ENCODE measurements at places on chromosomes 2 and 18.

DNA sequence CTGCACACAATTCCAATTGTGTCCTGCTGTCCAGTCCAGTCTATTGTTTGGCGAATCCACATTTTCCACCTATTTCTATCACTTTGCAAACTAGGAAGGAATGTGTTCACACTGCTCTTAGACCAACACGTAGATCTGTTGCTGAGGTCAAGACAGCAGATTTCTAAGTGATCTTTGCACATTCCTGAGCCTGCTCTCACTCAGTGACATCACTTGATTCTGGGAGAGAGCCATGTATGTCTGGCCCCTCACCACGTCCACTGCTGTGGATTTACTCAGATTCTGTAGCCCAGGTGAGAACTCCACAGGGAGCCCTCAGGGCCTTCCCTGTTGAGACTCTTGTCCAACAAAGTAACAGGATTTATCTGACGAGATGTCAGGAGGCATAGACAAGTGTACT lies 317.2 kb downstream of the TSN start:
- no peak for DNase-seq

DNA sequence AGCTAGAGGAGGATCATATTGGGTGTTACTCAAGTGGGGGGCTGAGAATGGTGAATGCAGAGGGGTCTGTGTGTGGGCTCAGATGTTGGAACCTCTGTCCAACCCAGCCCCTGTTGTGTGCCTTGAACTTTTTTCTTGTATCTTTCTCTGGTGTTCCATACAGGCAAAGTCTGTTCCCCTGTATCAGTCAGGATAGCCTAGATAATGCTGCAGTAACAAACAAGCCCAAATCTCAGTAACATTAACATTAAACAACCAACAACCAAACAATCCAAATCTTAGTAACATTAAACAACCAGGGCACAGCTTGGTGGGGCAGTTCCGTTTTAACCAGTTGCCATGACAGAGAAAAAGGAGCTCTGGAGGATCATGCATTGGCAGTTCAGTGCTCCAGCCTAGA lies 103.7 kb downstream of the CTIF start:
- DNase-seq: no peak

- DNase-seq: no peak
Measured at GRCh38 chr2:223674998-223675609, 72.9 kb upstream of the SCG2 start.

DNA sequence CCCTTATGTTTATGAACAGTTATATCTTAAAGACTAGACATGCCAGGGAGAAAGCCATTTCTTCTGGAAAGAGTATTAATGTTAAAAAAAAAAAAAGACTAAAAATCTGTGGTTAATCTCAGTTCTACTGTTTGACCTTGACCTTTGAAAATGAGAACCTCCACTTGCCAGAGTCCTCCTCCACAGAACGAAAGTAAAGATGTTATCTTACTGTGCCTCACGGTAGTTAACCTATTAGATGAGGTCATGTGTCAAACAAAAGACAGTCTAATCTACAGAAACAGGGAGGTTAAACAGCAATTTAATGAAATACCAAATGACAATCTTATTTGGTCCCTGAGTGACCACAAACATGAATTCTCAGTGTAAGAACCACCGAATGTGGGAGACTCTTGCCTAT lies 51.2 kb downstream of the SLC14A2 start:
- peak; percentile 53 for DNase-seq

DNA sequence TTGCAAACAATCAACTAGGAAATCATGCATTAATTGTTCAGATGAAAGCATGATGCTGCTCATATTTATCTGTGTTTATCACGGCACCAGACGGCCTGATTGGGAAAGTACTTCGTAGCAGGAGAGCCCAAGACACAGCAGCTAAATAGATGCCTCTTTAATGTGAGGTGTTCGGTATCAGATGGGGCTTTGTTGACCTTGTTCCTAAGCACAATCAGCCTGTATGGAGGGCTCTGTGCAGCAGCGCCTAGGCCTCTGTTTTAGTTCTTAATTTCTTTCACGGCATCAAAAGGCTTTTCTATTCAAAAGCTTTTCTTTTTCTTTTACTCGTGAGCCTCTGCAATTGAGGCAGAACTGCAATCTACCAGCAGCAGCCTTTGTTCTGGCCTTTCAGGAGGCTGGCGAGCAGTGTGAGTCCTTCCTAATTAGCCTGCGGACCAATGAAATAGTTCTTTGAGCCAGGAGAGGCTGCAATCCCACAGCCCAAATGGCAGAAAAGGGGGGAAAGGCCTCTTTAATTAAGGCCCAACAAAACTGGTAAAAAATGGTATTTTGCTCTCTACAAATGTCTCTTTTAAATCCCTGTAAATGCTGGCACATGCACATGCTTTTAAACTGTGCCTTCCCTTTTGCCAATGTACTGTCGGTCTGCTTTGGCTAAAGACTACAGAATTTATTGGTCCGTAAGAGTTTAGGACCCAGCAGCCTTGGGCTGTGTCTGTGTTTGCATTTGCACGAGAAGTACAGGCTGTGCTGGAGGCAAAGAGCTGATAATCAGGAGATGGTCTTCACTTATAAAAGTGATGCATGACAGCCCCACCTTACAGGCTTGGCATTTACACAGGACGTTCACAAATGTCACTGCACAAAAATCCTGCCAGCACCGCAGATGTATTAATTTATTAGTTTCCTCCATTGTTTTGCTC lies 159.6 kb downstream of the RND3 start:
- DNase-seq: no peak

DNA sequence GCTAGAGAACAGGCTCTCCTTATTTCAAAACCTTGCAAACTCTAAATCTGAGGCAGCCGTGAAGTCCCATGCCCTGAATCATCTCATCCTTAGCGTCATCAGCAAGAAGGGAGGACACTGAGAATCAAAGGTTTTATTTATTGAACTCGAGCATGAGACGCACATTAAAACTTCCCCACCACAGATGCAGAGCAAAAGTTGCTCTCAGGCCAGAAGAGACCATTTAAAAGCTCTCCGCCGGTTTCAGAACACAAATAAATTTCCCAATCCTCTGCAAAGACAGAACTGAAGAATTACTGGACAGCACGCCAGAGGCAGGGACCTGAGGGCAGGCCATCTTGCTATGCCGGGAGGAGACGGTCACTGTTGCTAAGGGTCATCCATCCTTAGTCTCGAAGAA lies 1.3 kb downstream of the AMMECR1L start:
- DNase-seq: no peak

DNA sequence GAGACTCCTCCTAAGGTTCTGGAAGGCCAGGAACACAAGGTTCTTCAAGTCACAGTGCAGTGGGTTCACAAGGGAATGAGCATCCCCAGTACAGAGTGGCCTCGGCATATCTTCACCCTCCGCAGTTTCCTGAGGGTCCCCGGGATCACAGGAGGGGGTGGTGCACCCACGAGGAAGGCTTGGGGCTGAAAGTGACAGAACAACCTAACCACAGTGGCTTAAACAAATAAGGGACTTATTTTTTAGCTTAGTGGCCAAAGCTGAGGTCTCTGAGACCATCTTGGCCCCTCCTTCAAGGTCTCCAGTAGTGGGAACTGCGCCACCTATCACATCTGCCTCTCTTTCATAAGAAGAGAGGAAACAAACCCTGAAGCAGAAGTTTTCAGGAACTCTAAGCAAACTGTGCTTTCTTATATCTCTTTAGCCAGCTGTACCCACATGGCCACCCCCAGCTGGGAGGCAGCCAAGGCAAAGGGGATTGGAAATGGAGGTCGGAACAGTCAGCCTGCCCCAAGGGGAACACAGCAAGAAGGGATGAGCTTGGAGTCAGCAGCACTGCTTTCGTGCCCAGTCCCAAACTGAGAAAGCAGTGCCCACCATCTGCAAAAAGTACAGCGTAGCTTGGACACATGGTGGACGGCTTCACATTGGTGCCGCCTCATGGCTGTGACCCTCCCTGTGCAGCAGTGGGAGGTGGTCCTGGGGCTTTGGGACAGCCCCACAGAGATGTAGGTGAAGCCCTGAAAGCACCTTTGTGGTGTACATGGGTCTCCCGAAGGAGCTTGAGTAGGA lies 260.0 kb upstream of the ID2 start:
- no peak for DNase-seq

- DNase-seq: no peak
Measured at GRCh38 chr2:222504719-222505118, 80.4 kb downstream of the SGPP2 start.

DNA sequence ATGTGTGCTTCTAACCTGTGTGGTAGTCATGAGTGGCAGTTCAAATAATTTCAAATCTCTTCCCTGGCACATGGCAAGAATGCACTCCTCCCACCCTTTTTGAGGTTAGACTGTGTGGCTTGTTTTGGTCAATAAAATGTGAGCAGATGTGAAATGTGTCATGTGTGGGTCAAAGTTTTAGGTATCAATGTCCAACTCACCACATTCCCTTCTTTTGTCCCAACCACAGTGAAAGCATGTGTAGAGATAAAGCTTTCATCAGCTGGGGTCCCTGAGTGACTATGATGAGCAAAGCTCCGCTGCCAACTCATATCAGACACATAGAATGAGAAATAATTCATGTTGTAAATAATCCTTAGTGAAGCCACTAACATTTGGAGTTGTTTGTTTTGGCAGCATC lies 118.2 kb downstream of the PAX3 start:
- no peak for DNase-seq

- DNase-seq: no peak
Measured at GRCh38 chr2:102764083-102764482, 2.3 kb downstream of the TMEM182 start.

GRCh38 chr18:51568151-51568550 lies 370.7 kb upstream of the MEX3C start:
- no peak for DNase-seq

GRCh38 chr2:109655287-109655686 lies 41.1 kb downstream of the SOWAHC start:
- no peak for DNase-seq

- peak; percentile 42 for DNase-seq
Measured at GRCh38 chr2:199704358-199705238, 146.4 kb downstream of the FTCDNL1 start.

GRCh38 chr2:216408426-216409290 lies 3.6 kb upstream of the SMARCAL1 start:
- no peak for DNase-seq

- DNase-seq: no peak
Measured at GRCh38 chr18:46068763-46069162, 3.3 kb downstream of the PSTPIP2 start.

DNA sequence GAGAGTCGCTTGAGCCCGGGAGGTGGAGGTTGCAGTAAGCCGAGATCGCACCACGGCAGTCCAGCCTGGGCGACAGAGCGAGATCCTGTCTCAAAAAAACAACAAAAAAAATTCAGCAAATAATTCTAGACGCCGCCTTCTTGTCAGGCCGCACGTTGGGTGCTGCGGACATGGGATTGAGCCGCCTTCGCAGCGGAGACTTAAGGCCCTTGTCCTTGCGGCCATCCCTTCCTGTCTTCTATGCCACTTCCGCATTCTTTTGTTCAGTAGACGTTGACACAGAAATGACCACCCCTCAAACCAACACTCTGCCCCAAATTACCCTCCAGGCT lies 15.8 kb downstream of the PTPN18 start:
- DNase-seq: peak; percentile 71

DNA sequence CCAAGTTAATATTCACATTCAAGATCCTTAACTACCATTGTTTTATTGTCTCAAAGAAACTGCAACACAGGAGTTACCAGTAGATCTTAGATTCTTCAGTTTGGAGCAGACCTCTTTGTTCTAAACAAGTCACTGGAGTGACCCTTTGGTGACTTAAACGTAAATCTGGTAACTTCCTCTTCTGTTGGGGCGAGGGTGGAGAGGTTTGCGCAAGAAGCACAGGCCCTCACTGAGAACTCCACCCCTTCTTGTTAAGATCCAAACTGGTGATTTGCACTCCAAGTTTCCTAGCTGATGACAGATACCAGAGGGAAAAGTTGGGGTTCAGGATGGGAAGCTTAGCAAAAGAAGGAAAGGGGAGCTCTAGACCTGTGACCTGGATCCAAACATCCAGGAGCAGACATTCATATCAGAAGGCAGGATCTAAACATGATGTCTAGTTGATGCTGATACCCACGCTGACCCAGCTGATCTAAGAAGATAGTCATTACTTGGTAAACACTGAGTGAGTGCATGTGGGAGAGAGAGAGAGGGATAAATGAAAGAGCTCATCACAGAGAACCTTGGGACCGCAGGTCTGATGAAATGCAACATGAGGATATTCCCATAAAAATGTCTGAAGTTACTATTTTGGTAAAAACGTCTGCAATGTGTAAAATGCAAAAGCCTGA lies 256.0 kb downstream of the CDH20 start:
- DNase-seq: no peak

GRCh38 chr2:240192661-240193060 lies 52.2 kb upstream of the OTOS start:
- DNase-seq: no peak

DNA sequence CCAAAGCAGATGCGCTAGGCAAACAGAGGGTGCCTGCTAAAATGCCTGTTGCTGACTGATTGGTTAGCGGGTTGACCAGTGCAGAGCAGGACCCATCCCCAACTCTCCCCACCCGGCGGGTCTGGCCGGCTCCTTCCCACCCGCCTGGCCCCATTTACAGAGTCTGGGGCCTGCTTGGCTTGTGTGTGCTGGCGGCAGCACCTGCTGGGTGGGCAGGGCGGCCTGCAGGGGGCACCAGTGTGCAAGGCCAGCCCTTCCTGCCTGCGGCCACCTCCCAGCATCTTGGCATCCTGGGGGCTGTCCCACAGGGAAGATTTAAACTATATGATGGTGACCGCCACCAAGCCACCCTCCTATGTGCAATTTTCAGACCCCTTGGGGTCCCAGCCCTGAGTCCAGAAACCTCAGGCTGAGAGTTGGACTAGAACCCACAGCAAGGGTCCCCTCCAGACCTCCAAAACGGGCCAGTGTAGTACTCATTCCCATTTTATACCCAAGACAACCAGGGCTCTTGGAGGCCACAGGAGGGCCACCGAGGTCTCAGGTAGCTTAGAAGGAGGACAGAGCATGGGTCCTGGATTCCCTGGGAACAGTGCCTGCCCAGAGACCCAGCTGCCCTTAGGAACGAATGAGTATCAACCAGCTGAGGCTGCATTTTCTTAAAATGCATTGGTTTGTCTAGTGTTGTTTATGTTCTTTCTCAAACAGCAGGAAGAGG lies 173.6 kb downstream of the SMAD7 start:
- no peak for DNase-seq

GRCh38 chr18:3297025-3297984 lies 35.4 kb downstream of the MYL12B start:
- DNase-seq: peak; percentile 93

GRCh38 chr2:170922634-170923494 lies 6.2 kb upstream of the GORASP2 start:
- DNase-seq: peak; percentile 4

Measured in GF-D8 (cell line).